Subcutaneous preadipocyte (primary cell): ENCODE measurements at places on chromosomes 13 and 19. TPM values are rescaled to one million over a fixed set of nuclear protein-coding genes. Genes with fewer than 3 reads are reported as not detected.

KL gene
- under 0.01 and 0.20 TPM in 2 replicates for total RNA-seq

CTU1 gene
- total RNA-seq, result 7.6 and 7.7 TPM in 2 replicates

CD33 gene
- not detected in 2 replicates for total RNA-seq

LRRC25 gene
- total RNA-seq, result not detected in 2 replicates

AMER2 gene
- total RNA-seq, result not detected in 2 replicates
